ENCODE measurements at places on chromosomes 11 and 22.

GRCh38 chr22:50252082-50253045, 1.3 kb upstream of the HDAC10 start:
- DNase-seq = peak; percentile 60

GRCh38 chr11:32858731-32859130, 29.0 kb downstream of the PRRG4 start:
- no peak for DNase-seq

GRCh38 chr22:45096256-45096907, 67.3 kb upstream of the NUP50 start:
- peak; percentile 48 for DNase-seq

DNA sequence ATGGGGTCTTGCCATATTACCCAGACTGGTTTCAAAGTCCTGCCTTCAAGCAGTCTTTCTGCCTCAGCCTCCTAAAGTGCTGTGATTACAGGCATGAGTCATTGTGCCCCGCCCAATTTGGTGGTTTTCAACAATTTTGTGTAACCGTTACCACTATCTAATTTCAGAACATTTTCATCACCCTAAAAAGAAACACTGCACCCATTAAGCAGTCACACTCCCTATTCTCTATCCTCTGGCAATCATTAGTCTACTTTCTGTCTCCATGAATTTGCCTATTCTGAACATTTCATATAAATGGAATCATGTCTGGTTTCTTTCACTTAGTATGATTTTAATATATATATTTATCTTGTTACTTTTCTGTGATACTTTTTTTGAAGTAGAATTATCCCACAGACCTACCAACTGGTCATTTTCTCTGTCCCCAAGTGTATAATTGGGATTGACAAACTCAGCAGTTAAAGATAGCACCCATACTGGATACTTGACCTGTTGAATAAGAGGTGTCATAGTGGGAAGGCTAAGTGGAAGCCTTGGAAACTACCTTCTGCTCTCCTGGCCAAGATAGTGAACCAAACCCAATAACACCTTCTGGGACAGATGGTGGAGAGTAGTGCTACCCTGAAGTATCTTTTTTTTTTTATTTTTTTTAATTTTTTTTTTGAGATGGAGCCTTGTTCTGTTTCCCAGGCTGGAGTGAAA, 64.8 kb downstream of the STIM1 start:
- DNase-seq = peak; percentile 82

GRCh38 chr22:46025973-46026898, 49.3 kb upstream of the WNT7B start:
- no peak for DNase-seq

GRCh38 chr11:117722082-117722481, 74.9 kb downstream of the DSCAML1 start:
- DNase-seq = no peak

- DNase-seq = no peak
Measured at GRCh38 chr11:96125400-96125799, 201.5 kb upstream of the MTMR2 start.

GRCh38 chr11:35626501-35626900, 8.2 kb downstream of the FJX1 start:
- no peak for DNase-seq

Data from RPMI7951 (cell line).